Stimulated activated CD4-positive, alpha-beta T cell treated with anti-CD3 and anti-CD28 coated beads, Interleukin-4, amount 100 ng/mL, for 4 hours (primary cell): ENCODE measurements at places on chromosomes 1 and 21.

- no peak for DNase-seq
These were observed 18.9 kb upstream of the IPP start for GRCh38 chr1:45769261-45769932.

GRCh38 chr1:172941471-172941870, 109.3 kb downstream of the TNFSF18 start:
- no peak for DNase-seq

DNA sequence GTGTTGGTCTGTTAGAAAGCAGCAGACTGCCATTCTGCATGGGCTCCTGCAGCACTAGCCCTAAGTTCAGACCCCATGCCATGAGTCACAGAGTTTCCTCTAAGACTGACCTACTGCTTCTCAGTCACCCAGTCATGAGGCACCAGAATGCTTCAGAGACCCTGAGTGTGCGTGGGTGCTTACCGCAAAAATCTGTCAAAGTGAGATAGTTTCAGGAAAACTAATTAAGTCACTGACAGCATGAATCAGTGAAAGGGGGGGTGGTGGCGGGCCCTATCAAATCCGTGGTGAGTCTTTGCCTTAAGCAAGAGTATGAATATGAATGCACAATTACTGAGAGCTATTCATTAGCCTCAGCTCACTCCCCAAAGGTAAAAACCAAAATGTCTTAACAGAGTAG, 98.1 kb downstream of the KCTD3 start:
- no peak for DNase-seq

GRCh38 chr1:154353460-154353904, 28.2 kb downstream of the ATP8B2 start:
- no peak for DNase-seq

DNA sequence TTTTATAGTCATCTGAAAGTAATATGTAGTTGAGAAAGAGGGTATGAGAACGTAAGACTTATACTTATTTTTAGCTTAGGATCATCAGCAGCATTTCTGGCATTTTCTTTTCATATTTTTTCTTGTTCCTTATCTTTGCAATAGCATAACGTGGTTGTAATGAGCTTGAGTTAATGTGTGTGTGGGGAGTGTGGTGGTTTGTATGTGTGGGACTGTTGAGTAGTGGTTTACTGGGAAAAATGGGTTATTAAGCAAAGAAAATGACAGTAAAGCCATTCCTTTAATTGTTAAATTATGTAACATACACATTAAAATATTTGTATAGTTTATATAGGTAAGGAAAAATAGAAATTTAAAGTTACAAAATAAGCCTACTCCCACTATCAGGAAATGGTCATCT, 15.2 kb downstream of the PIP5K1A start:
- DNase-seq, result no peak

DNA sequence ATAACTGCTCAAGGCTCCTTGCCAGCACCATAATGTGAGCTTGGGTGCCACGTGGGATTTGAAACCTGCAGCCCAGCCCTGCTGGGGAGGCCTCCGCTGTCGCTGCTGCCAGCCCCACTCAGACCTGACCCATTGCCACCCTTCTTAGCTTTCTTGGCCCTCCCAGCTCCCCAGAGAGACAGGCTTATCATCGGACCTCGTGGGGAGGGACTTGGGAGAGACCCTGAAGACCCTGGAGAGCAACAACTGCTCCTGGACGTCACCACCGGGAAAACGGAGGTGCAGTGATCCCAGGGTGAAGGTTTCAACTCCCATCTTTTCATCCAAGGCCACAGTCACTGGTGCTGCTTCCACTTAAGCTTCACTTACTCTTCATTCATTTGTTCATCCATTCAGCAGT, 596.1 kb downstream of the PTPRU start:
- DNase-seq, result no peak

DNA sequence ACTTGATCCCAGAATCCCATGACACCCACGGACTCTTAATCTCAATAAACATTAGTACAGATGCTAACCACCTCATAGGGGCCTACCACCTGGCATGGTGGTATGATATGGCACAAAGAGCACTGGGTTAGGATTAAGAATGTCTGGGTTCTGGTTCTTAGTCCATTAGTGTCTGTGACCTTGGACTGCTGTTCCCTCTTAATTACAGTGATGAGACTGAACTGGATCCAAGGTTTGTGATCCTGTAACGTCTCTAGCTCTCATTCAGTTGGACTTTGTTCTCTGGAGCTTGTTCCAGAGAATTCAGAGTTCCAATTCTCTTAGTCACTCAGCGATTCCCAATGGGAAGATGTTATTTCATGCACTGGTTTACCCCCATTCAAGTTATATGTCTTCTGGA, 23.6 kb upstream of the PIGC start:
- no peak for DNase-seq

GRCh38 chr1:194698908-194699318, 1512.5 kb upstream of the B3GALT2 start:
- no peak for DNase-seq

GRCh38 chr1:16250524-16251251, 13.7 kb upstream of the CPLANE2 start:
- DNase-seq, result no peak

DNA sequence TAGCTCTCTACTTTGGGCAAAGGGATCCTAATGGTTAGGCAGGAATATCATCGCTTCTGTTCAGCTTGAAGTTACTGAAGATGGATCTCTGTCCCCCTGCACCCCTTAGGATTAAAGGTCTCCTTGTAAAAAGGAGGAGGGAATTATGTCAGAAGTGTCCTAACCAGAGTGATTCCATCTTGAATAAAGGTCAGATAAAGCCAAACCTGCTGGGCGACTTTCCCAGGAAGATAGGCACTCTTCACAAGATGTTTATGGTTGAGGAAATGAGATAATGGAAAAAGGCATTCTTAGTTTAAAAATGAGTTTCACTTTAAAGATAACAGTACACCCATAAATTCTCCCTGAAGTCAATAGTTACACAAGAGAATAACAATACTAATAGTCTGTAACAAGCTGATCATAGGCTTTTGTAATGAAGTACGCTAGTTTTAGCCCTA, 1.7 kb upstream of the NENF start:
- no peak for DNase-seq

DNA sequence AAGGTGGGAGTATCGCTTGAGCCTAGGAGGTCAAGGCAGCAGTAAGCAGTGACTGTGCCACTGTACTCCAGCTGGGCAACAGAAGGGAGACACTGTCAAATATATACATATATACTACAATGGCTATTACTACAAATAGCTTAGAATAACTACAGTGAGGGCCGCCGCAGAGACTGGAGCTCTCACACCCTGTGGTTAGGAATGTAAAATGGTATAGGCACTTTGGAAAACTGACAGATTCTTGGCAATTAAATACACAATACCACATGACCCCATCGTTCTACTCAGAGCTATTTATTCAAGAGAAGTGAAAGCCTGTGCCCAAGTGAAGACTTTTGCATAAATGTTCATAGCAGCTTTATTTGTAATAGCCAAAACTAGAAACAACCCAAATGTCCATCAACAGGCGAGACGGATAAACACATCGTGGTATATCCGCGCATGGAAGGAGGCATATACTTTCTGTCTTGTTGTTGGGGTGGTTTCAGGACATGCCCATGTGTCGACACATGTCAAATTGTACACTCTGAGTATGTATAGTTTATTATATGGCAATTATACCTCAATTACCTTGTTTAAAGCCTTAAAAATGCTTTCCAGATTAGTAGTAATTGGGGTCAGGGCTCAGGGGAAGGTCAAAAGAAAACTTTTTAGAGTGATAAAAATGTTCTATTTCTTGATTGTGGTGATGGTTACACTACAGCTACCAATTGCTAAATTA, 123.4 kb downstream of the RIPK4 start:
- no peak for DNase-seq

DNA sequence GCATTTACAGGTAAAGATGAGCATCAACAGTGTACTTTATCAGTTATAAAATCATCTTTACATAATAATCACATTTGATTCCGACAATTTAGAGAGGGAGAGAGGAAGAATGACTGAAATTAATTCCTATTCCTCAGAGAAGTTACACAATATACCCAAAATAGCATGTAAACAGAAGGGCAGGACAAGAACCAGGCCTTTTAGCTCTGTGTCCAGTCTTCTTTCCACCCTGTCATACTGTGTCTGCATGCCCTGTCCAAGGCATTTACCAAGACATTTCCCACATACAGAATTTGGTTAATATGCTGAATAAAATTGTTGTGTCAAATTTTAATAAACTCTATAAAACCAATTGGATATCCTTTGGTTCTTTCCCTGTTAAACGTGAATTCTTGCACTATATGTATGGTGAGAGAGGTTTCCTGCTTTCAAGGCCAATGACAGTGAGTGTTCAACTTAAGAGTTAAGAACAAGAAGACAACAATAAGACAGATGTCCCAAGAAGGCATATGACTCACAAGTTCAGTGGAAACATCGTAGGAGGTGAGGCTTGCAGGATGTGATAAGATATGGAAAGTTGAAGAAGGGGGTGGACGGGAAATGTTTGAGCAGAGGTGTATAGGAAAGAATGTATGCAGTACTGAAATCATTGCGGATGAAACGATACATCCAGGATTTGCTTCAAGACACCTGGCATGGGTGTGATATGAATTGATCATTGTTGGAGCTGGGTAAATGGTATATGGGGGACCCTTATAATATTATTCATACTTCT, 20.8 kb downstream of the LRRC8B start:
- no peak for DNase-seq

DNA sequence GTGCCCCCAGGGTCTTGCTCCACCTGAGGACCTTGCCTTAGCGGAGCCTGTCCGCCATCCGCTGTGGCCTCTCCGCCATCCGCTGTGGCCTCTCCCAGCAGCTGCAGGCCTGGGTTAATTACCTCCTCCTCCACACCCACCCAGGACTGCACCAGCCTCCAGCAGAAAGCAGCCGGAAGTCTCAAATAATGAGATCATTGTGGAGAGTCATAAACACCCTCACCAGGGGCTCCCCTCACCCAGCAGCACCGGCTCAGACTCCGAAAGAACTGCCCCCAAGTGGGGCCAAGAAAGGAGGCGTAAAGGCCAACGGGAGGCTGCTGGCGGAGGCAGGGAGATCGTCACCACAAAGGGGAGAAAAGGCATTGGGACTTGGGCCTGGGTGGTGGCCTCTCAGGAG, 10.7 kb upstream of the GPR153 start:
- no peak for DNase-seq

DNA sequence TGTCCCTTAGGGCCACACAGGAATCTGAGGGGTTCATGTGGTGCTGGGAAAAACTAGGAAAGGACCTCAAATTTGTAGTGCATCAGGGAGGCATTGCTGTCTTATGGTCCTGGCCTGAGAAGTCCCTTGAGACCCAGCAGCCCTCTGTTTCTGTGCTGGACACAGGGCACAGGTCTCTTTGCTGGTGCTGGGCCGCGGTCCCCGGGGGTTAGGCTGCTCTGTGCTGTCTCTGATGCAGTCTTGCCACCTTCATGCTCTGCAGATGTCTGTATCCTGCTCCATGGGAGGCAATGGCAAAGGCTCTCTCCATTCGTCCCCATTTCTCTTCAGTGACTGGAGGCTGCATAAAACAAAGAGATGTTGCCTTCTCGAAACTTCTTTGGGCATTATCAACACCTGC, 13.0 kb downstream of the EDARADD start:
- no peak for DNase-seq

GRCh38 chr1:170765712-170766330, 101.9 kb downstream of the PRRX1 start:
- no peak for DNase-seq

DNA sequence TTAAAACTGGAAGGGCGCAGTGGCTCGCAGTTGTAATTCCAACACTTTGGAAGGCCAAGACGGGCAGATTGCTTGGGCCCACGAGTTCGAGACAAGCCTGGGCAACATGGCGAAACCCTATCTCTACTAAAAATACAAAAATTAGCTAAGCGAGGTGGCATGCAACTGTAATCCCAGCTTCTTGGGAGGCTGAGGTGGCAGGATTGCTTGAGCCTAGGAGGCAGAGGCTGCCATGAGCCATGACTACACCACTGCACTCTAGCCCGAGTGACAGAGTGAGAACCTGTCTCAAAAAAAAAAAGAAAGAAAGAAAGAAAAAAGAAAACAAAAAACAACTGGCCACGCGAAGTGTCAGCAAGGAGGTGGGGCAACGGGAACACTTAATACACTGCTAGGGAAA, 6.3 kb downstream of the UBE2G2 start:
- no peak for DNase-seq

DNA sequence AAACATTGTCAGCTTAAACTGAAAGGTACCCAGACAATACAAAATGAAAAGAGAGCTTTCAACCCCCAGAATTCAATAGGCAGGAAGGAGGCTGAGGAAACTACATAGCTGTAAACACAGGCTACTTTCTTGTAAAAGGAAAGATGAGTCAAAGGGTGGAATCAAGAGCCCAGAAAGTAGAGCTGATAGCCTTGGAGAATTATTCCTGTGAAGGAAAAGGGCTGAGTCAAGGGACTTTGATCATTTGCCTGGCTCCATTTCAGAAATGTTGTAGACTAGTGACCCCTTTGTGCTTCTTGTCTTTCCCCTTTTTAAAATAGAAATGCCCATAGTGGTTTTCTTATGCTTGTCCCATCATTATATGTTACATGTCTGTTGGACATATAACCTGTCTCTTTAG, 597.6 kb downstream of the ADGRL2 start:
- no peak for DNase-seq
